ENCODE measurements at places on chromosomes 16 and 17.

GRCh38 chr17:39926588-39927100 lies 757 bp downstream of the ORMDL3 start:
- no peak for DNase-seq

DNA sequence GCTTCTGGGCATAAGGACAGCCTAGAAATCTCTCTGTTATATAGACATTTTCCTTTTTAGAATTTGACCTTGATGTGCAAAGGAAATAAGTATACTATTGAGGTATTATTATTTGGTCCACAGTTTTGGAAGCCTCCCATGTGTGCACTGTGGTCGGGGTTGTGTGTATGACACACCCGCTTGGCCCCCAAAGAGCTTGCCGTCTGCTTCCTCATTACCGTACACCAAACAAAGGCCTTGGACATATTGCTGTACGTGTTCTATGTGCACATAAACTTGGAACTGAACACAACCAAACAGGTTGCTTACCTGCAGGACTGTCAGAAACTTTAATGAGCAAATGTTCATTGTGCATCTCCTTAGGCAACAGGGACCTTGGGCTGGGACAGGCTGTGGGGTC lies 38.2 kb downstream of the METRNL start:
- DNase-seq = no peak

- no peak for DNase-seq
These were observed 222.3 kb downstream of the GSG1L start for GRCh38 chr16:27841061-27841801.

GRCh38 chr16:3089717-3090592 lies 9.1 kb downstream of the ZSCAN10 start:
- no peak for DNase-seq

- DNase-seq = no peak
These were observed 35.8 kb downstream of the PTRH2 start for GRCh38 chr17:59671386-59671785.
